Suprapubic skin (tissue), 4 donors: ENCODE measurements at places on chromosomes 13 and 19.

DNA sequence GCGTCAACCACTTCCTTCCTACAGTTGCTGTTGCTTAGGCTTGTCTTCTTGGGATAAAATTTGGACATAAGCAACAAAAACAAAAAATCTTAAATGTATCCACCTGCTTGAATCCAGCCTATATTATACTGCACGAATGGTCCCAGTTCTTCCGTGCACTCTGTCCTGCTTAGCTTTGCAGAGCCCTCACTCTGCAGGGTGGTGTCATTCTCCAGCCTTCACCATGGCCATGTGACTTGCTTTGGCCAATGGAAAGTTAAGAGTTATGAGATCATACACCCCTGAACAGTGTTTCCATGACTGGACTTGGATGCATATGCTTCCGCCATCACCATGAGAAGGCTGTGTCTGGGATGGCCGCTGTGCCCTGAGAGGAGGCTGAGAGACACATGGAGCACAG lies 27.4 kb upstream of the SACS start:
- DNase-seq: no peak

DNA sequence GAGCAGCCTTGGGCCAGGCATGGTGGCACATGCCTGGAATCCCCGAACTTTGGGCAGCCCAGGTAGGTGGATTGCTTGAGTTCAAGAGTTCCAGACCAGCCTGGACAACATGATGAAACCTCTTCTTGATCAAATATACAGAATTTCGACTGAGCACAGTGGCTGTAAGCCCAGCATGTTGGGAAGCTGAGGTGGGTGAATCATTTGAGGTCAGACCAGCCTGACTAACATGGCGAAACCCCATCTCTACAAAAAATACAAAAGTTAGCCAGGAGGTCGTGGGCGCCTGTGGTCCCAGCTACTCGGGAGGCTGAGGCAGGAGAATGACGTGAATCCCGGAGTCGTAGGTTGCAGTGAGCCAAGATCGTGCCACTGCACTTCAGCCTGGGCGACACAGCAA lies 8.0 kb upstream of the NLRP7 start:
- DNase-seq: no peak

GRCh38 chr19:46530636-46531035 lies 35.0 kb upstream of the PNMA8B start:
- DNase-seq: no peak

DNA sequence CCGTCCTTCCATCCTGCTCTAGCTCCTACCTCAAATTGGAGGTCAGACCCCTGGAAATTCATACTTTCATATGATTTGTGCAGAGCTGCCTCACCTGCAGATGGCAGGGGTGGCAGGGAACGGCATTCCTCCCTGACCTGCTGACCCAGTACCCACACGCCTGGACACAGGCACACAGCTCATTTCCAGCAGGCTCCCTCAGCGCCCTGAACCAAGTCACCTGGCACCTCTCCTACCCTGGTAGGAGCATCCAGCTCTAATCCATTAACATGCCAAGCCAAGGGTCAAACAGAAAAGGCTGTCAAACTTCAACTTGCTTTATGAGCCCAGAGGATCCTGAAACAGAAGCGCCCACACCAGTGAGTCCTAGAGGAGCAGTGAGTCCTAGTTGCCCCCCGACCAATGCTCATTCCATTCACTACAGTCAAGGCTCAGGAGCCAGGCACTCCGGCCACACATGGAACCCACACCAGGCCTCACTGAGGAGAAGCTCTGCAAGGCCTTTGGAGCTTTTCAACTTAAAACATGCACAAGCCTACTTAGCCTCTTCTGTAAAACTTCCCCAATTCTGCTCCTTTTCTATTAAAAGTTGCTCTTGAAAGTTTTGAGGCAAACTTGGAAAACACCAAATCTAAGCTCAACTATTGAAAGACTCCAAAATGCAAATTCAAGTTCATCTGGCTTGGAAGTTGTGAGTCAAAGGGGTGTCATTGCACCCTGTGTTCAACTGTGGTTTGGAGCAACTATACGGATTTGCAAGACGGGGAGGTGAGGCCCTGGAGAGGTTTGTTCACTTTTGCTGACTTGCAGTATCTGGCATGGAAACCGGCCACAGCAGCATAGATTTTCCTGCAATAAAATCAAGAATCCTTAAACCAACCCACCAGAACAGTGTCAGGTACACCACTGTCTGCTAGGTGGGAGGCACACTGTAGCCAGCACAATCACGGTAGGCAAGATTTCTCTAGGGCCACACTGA lies 96.7 kb downstream of the CRYL1 start:
- DNase-seq: no peak

DNA sequence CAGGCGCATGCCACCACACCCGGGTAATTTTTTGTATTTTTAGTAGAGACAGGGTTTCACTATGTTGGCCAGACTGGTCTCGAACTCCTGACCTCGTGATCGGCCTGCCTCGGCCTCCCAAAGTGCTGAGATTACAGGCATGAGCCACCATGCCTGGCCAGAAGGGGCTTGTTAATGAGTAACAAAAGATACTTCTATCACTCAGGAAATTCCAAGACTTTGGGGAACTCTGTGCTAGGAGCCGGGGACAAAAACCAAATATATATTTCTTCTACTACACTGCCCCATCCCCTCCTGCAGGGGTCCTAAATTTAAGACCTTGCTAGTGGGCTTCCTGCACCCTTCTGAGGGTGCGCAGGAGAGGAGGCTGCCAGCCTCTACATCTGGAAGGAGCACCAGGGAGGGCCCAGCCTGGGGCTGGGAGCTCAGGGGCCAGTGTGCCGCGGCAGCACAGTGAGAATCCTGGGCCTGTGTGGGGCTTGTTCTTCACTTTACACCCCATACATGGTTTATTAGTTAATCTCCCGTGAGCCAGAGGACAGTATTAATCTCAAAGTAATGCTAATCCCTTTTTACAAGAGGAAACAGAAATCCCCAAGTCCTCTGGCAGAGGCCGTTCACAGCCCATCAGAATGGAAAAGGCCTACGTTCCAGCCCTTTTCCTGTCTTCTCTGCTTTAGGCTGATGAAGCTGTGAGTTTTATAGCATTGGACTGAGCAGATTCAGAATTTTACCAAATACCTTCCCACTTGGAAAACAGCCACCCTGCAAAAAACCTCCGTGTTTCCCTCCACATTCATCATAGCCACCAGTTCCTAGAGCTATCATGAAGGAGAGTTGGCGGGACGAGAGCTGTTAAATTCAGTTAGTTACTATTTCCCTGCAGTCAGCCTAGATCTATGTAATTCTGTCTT lies 44.4 kb upstream of the NPAS1 start:
- no peak for DNase-seq

DNA sequence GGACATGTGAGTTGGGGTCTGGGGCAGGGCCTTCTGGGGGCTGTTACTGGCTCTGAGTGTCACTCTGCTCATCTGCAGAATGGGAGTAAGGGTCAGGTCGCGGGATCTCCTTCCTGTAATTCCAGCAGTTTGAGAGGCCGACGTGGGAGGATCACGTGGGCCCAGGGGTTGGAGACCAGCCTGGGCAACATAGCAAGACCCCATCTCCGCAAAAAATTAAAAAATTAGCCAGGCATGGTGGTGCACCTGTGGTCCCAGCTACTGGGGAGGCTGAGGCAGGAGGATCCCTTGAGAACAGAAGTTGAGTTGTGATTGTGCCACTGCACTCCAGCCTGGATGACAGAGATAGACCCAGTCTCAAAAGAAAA lies 4.0 kb downstream of the ARID3A start:
- no peak for DNase-seq

- DNase-seq: no peak
Observed at GRCh38 chr13:73075954-73076353, 17.1 kb downstream of the KLF5 start.

DNA sequence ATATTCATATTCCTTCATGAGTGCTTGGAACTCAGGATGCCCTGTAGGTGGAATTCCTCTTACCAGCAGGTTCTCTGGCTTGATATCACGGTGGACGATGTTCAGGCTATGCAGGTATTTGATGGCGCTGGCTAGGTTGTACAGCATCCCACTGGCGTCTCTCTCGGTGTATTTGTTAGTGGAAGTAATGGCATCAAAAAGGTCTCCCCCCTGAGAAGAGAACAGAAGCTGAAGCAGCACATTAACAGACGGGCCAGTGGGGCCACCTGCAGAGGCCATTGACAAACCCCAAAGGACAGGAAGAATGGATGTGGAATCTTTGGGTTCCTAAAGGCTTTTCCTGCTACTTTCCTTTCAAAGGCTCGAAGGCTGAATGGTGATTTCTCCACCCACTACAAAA lies 308.5 kb downstream of the DCLK1 start:
- DNase-seq: no peak

GRCh38 chr13:37192956-37193355 lies 87.5 kb upstream of the CSNK1A1L start:
- DNase-seq: no peak

- DNase-seq: no peak
Observed at GRCh38 chr19:33245948-33246708, 20.5 kb upstream of the SLC7A10 start.
